ENCODE measurements at places on chromosomes 12 and 14.

DNA sequence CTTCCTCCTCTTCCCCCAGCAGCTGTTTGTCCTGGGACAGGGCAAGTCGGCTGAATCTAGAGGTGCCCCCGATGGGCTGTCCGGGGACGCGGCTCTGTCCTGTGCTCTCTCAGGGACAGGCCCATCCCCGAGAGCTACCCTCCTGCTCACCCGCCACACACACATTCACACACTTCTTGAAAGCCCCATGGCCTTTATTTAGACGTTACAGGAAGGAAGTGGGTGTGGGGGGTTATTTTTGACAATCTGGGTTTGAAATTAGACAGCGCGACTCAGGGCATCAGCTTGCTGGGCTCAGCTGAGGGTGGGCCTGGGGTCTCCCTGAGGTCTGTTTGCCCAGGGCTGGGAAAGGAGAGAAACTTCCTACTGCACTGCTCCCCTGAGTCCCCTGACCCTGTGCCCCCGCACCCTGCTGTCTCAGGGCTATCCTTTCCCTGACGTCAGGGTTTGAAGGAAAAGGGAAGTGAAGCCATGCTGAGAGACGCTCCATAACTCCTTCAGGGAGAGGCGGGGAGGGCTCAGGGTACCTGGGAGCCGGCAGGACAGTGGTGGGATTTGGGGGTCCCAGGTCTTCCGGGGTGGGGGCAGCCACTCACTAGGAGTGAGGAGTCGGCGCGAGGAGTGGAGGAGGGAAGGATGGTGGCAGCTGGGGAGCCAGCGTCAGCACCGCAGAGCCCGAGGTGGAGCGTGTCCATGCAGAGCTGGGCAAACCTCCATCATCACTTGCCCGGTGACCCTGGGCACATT is 8.1 kb downstream of the PTPN6 start:
- DNase-seq = no peak

GRCh38 chr14:20428010-20428365 is 8.0 kb downstream of the KLHL33 start:
- no peak for DNase-seq

DNA sequence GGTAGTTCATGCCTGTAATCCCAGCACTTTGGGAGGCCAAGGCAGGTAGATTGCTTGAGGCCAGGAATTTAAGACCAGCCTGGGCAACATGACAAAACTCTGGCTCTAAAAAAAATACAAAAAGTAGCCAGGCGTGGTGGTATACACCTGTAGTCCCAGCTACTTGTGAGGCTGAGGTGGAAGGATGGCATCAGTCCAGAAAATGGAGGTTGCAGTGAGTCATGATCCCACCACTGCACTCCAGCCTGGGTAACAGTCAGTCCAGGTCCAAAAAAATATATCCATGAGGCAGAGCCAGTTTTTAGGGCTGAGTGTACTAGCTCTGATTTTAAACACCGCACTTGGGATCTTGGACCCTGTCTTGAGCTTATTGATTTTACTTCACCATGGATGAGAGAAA is 30.6 kb upstream of the FICD start:
- DNase-seq = peak; percentile 55

- no peak for DNase-seq
These were observed 45.8 kb upstream of the CNTN1 start for GRCh38 chr12:40646456-40646855.

- DNase-seq = no peak
These were observed 4.4 kb downstream of the GPR19 start for GRCh38 chr12:12691549-12691948.

- DNase-seq = no peak
These were observed 223.5 kb downstream of the SLC41A2 start for GRCh38 chr12:104734541-104735095.

GRCh38 chr12:47742253-47742825 is 16.3 kb downstream of the RAPGEF3 start:
- peak; percentile 64 for DNase-seq

- peak; percentile 47 for DNase-seq
These were observed 356 bp downstream of the OR4Q2 start for GRCh38 chr14:20002319-20002718.

DNA sequence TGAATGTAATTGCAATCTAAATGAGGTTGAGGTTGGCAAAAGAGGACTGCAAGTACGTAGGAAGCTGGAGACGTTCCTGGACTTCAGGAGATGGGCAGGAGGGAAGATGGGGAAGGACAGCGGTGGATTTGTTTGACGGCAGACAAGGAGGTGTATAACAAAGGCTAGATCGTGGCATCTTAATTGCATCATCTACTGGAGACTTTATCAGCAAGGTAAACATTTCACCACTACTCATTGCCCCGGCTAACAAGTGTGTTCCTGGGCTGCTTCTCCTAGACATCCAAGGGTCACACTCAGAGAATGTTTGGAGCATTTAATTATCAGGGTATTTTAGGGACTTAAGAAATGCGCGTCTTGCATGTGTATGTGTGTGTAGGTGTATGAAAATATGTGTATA is 128.5 kb downstream of the KCNK10 start:
- no peak for DNase-seq

DNA sequence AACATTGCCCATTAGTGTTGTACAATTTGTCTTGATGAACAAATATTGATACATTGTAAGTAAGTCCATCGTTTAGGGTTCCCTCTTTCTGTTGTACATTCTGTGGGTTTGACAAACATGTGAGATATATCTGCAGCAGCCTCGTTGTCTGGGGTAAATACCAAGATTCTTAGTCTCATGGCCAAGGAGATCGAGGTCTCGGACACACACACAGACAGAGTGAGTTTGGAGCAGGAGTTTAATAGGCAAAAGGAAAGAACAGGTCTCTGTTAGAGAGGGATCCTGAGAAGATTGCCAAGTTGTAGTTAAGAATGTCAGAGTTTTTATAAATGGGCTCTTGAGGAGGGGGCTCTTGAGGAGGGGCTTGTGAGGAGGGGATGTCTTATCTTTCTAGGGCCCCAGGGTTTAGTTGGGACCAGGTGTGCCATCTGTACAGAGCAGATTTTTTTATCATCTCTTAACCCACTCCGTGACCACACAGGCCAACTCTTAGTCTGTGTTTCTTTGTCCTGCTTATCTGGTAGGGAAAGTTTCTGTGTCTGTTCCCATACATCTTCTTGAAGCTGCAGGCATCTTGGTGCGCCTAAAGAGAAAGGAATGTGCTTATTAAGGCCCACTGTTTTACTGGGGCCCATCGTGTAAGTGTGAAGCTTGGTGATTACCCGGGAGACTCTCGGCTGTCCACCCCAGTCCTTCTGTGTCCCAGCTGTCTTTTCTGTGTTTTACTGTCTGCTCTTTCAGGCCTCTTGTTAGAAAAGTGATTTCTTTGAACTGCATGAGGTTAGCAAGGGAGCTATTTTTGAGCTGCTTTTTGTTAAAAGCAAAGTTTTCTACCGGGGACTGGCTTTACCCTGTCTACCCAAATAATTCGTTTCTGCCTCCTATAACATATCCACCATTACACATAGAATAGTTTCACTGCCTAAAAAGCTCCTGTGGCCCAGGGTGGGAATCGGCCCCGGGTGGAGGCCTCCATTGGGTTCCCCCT is 22.4 kb upstream of the CLEC2D start:
- peak; percentile 17 for DNase-seq

- DNase-seq = no peak
These were observed 165.6 kb downstream of the ZFP36L1 start for GRCh38 chr14:68627050-68627867.

DNA sequence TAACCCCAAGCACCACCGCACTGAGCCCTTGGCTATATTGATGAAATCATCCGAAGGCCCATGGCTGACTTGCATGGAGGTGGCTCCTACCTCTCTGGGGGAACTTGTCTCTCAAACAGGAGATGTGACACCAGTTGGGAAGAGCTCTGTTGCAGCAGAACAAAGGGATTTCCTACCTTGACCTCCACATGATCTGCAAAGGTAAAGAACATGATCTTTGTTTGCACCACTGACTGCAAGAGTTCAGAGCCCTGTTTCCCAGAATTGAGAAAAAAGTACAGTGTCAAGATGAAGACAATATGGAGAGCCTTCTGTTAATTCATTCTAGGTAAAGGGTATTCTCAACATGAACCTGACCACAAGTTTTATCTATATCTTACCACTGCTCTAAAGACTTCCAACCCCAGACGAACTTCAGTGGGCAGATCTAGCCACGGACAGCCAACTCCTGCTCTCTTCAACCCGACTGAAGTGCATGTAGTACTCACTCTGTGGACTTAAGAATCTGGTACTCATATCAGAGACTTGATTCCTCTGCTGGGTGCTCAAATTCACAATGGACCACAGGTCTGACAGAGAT is 32.1 kb downstream of the ZFYVE26 start:
- DNase-seq = no peak

GRCh38 chr14:65117769-65118745 is 15.7 kb upstream of the MAX start:
- no peak for DNase-seq

DNA sequence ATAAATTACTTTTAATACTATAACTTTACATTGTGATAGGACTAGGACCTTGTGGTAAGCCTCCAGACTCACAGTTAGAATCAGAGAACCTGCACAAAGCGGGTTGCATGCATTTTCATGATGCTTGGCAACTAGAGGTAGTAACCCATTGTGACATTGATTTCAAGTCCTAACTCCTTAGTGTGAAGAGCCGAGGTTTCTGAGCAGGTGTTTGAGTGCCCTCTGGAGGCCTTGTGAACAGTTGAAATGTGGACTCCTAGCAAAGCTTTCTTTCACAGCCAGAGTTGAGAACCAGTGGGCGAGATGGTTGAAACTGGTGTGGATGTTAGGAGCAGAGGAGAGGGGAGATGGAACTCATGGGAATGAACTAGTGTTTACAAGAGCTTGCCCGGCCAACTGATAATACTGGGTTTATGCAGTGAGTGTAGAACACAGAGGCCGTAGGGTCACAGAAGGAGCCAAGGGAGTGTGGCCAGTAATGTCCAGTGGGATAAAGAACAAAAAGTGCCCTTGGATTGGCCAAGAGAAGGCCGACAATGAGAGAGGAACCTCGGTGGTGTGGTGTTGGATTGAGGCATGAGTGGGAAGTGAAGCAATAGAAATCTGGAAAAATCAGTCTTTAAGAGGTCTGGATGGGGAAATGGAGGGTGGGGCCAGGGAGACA is 10.9 kb downstream of the ZNF664 start:
- peak; percentile 59 for DNase-seq

DNA sequence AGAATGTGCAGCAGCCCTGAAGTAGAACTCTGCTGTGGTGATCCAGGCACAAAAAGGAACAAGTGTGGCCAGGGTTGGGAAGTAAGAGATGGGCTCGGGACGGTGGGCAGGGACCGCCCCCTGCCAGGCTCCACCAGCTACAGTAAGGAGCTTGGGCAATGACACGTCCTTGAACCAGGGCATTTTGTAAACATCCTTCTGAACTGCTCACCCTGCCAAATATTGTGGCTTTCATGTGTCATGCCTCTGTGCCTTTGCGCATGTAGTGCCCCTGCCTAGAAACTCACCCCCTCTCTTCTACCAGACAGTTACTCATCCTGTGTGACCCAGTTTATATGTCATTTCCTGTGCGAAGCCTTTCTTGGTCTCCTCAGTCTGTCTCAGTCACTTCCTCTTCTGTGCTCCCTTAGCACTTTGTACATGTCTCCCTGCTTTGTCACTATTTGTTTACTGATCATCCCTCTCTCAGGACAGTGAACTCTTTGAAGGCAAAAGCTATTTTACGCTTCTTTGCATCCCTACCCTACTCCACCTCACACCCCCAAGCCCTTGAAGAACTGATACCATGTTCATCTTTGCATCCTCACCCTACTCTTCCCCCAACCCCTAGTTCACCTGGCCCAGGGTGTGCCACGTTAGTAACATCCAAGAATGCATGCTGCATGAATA is 108.9 kb upstream of the PLEKHG7 start:
- DNase-seq = peak; percentile 89

DNA sequence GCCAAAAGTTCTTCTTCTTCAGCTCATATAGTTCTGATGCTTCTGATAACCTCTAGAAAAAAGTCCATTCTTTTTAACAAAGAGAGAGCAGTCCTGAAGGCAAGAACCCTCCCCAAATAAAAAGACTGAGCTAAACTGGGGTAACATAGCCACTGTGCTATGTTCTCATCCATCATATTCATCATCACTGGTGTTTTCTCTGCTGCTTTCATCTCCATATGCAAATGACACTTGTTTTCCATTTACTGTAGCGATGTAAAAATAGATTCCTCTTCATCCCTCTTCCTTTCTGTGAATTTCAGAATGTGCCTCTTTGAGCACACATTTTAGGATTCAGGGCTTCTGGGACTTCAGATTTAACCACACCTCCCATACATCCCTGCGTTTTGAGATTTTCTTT is 44.9 kb downstream of the GSC start:
- no peak for DNase-seq

DNA sequence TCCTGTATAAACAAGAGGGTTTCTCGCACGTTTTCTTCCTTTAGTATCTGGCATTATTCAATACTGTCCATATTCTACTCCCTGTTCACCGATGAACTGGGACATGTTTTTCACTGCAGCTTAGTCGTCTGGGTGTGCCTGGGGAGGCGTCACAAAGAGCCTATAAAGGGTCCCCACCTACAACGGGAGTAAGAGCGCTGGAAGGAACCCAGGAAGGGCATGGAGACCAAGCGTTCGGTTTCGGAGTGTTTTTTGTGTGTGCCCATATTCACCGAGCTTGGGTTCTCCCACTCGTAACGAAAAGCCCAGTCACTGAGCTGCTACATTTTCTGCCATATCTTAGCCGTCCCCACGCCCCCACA is 592 bp upstream of the USP15 start:
- DNase-seq = no peak

GRCh38 chr12:50066402-50066801 is 9.0 kb downstream of the ASIC1 start:
- DNase-seq = peak; percentile 53

GRCh38 chr12:26699237-26699636 is 133.8 kb downstream of the ITPR2 start:
- DNase-seq = no peak

GRCh38 chr14:34043627-34044372 is 92.9 kb upstream of the EGLN3 start:
- DNase-seq = peak; percentile 77

GRCh38 chr14:88045705-88046104 is 40.8 kb downstream of the GPR65 start:
- DNase-seq = no peak

GRCh38 chr12:50529345-50529744 is 24.6 kb downstream of the DIP2B start:
- no peak for DNase-seq

DNA sequence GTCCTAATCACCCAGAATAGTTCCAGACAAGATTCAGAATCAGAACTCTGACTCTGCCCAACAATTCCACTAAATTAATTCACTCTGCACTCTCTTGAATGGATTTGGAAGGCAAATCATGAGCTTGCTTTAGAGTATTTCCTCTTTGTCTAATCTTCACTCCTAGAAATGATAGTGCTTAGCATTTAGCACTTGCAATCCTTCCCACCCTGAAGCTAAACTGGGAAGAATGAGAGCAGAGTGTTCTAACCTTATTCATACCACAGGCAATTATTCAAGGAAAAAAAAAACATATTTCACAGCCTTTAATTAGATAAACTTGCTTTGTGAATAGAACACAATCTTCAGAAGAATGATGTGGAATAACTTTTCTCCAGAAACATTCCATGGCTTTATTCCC is 264.6 kb downstream of the PAWR start:
- DNase-seq = no peak
